Stimulated activated CD4-positive, alpha-beta T cell treated with anti-CD3 and anti-CD28 coated beads, Interleukin-4, amount 100 ng/mL, for 24 hours (primary cell): ENCODE measurements at places on chromosomes 13 and 19.

GRCh38 chr13:108326309-108326708 is 56.8 kb downstream of the TNFSF13B start:
- DNase-seq, result no peak

GRCh38 chr19:13160557-13160956 is 10.3 kb downstream of the IER2 start:
- no peak for DNase-seq

DNA sequence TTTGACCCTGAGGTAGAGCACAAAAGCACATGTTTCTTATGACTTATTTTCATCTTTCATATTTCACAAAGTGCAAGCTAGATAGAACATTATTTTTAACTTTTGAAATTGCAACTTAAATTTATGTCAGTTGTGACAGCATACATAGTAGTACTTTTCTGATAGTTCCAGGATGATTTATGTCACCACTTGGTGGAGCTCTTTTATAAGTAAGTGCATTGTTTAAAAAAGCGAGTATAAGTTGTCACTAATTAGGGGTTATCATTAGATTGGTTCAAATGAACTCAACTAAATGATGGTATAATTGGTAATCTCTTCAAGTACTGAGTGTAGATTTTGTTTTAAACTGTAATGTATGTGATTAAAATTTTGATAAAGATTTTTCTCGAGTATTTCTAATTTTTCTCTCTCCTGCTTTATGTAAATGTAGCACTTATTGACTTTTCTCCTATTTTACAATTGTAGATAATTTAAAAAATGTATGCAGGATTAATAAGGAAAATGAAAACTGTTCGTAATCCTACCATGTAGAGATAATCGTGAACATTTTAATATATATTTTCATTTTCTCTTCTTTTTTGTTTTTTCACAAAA is 31.1 kb downstream of the RB1 start:
- no peak for DNase-seq

DNA sequence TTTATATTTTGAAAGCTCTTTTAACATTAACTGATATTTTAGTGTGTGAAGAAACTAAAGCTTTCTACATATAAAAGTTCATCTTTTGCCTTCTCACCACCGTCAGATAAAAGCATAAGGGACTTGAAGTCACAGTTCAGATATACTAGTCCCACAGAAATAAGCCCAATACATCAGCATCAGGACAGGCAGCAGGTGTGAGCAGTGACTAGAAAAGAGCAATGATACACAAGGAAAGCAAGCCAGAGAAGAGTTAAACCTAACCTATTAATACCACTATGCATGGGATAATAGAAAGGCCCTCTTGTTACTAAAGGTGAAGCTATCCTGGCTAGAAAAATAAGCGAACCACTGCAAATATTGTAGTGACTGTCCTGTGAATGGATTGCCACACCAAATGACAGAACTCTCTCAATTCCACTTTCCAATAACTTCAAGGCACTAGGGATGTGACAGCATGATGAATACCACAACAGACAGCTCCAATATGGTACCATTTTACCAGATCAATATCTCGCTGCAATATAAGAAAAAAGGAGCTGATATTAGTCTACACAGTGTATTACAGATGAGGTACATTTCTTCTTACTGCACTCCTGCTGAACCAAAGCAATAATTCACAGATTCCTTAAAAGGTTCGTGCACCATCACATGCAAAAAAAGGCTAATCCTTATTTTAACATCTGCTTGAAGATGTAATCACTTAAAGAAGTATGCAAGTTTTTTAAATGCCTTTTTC is 114.1 kb downstream of the DACH1 start:
- DNase-seq, result no peak

- no peak for DNase-seq
These were observed 29.7 kb upstream of the ZNF681 start for GRCh38 chr19:23788411-23788810.

GRCh38 chr19:47470447-47471195 is 1.1 kb downstream of the SLC8A2 start:
- DNase-seq, result no peak

DNA sequence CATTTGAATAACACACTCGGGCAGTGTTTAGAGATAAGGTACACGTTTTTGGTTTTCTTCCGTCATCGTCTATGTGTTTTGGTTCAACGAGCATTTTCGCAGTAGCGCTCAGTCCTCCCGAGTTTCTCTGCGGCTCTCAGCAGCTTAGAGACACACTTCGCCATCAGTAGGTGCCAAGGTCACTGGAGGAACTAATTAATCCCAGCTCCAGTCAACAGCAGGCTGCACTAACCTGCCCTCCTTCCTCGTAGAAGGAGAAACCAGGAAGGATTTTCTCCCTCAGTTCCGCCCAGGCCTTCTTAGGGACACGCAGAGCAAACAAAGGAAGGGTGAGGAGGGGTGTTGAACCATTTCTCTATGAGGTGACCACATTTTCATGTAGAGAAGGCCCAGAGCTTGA is 12.6 kb downstream of the MBNL2 start:
- no peak for DNase-seq

GRCh38 chr19:32881766-32882165 is 12.2 kb upstream of the SLC7A9 start:
- DNase-seq, result no peak

GRCh38 chr19:23776507-23777205 is 18.0 kb upstream of the ZNF681 start:
- no peak for DNase-seq

- no peak for DNase-seq
These were observed 49.4 kb downstream of the FAM124A start for GRCh38 chr13:51271528-51272085.

- peak; percentile 94 for DNase-seq
These were observed at the start of gene ZNF784 for GRCh38 chr19:55624109-55625003. TSS of gene ZNF784 (minus strand) at chr19:55624566. CDS start at chr19:55624561, 5 bp downstream.

GRCh38 chr19:30890033-30890432 is 459.2 kb downstream of the TSHZ3 start:
- DNase-seq, result no peak

- no peak for DNase-seq
These were observed 294.0 kb upstream of the MIR17HG start for GRCh38 chr13:91053318-91054065.

- no peak for DNase-seq
These were observed 18.1 kb downstream of the DDX39A start for GRCh38 chr19:14400951-14401431.

DNA sequence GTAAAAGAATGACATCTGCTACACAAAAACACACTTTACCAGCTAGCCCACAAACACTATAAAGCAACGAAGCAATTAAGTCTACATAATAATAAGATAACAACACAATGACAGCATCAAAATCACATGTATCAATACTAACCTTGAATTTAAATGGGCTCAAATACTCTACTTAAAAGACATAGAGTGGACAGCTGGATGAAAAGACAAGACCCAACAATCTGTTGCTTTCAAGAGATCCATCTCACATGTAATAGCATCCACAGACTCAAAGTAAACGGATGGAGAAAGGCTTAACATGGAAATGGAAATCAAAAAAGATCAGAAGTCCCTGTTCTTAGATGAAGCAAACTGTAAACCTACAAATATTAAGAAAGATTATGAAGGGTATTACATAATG is 2175.9 kb downstream of the PCDH9 start:
- DNase-seq, result no peak

GRCh38 chr19:31121501-31121900 is 227.7 kb downstream of the TSHZ3 start:
- no peak for DNase-seq

DNA sequence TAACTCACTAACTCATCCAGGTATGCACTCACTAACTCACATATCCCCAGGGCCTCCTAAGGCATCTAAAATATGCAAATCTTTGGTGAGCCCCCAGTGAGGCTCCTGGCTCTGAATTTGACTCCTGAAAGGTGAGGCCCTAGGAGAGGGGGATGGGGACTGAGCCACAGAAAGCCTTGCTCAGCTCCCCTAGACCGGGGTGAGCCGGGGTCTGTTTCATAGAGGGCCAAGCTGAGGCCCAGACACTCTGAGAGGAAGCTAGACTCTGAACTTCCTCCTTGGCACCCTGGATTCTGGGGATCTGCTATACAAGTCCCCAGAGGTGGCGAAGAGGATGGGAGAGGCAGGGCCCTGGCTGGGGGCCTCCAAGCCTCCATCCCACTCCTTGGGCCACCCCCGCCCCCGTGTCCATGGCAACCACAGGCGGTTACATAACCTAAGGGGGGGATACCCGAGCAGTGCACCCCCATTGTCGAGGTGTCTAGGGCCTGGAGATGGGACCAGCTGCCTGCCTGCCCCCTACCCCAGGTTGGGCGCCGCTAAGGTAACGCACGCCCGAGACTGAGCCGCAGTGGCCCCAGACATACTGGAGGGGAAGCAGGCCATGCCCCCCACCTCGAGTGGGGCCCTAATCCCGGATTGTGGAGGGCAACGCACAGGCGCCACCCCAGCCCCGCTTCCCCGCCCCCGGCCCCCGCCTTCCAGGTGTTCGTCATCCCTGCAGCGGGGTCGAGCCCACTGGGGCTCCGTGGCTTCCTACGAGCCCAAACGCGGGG is 646 bp downstream of the ABHD8 start:
- no peak for DNase-seq

GRCh38 chr19:42401365-42402303 is 11.5 kb upstream of the CNFN start:
- DNase-seq, result peak; percentile 78

- DNase-seq, result no peak
These were observed 2857.0 kb upstream of the PCDH20 start for GRCh38 chr13:64272681-64273080.

DNA sequence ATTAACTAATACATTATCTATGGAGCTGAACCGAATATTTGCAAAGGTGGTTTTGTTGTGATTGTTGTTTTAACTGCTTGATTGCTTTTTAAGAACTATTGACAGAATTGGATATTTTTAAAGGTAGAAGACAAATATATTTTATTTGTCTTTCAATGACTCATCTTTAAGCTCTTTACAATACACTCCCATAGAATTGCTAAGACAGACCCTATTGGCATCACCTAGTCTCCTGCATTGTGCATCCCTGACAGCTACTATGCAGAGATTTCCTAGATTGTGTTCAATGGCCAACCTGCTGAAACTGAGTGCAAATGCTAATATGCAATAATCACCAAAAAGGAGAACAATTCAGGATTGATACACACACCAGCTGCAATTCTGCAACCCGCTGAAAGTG is 19.7 kb upstream of the SCEL start:
- no peak for DNase-seq

- no peak for DNase-seq
These were observed 42.4 kb downstream of the ZIC2 start for GRCh38 chr13:100024023-100024422.

DNA sequence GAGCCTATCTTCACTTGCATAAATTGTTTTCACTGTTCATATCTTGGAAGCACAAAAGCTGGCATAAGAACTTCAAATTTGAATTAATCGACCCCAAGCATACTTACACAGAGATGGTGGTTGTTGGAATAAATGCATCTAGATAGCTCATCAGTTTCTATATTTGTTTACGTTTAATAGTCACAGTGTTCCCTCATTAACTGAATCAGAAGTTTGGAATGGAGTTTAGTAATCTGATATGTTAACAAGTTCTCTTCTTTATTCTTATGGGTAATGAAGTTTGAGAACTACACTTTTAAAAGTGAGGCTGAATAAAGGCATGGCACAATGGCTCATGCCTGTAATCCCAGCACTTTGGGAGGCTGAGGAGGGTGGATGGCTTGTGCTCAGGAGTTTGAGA is 886.7 kb upstream of the PCDH20 start:
- no peak for DNase-seq

GRCh38 chr19:44818466-44819031 is 9.6 kb downstream of the BCAM start:
- DNase-seq, result no peak

GRCh38 chr19:996051-996838 is 4.0 kb upstream of the GRIN3B start:
- peak; percentile 69 for DNase-seq

DNA sequence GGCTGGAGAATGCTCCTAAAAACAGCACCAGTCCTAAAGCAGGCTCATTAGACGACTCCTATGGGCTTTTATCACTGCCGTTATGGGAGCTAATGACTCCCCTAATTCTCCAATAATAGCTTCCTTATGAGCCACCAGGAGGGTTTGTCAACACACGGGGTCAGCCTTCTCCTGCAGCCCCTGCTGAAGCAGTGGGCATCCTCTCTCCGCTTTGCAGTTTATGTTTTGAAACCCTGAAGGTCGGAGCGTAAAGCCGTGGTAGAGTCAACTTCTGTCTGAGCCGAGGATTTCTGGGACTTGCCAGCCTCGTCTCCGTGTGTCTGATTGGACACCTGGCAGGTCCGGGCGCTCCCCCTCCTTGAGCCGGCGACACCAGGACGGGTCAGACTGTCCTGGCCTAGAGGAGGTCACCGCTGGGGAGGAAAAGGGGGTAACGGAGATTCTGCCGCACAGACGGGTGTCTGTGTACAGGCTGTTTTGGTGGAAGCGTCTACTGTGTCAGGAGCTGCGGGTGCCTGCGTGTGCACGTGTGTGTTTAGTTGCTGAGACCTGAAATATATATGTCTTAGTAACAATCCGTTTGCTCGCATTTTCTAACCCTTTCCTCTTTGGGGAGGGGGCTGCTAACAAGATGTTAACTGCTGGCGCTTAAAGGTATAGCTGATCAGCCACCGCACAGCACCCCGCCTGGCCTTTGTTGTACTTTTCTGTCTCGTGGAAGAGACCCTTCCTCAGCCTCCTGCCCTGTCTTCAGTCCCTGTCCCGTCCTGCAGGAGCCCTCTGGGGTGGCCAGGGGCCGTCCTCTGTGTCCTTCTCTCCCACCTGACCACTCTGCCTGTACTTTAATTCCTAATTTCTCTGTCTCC is 1.9 kb downstream of the KDM4B start:
- no peak for DNase-seq

- no peak for DNase-seq
These were observed 21.6 kb downstream of the CATSPERD start for GRCh38 chr19:5742051-5742450.

GRCh38 chr19:2648528-2648937 is 54.0 kb downstream of the GNG7 start:
- peak; percentile 79 for DNase-seq

DNA sequence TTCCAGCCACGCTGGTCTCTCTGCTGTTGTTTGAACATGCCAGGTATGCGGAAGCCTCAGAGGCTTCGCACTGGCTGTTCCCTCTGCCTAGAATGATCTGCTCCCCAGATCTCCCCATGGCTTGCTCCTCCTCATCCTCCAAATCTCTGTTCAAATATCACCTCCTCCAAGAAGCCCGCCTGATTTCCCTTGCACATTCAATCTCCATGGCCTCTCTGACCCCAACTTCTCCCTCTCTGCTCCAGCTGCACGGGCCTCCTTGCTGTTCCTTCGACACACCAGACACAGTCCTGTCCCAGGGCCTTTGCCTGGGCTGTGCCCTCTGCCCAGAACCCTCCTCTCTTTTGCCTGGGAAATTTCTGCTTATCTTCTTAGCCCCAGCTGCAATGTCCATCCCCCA is 52.5 kb upstream of the PTPRS start:
- no peak for DNase-seq

DNA sequence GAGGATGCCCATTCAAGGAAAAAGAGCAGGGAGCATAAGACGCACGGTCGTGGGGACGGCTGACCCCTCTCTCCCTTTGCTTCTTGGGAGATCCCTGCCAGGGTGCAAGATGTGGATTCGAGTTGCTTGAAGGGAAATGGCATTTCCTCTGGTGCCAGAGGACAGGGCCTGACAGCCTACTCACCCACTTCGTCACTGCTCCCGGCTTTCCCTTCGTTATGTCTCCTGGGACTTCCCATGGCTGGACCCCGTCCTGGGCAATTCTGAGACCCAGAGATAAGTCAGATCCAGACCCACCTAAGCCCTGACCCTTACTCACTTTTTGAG is 1.2 kb downstream of the TBC1D17 start:
- no peak for DNase-seq
